ENCODE measurements at places on chromosomes 7 and 10.
A peak's percentile ranks its signal among the peaks of the same experiment; 100 is the strongest.

DNA sequence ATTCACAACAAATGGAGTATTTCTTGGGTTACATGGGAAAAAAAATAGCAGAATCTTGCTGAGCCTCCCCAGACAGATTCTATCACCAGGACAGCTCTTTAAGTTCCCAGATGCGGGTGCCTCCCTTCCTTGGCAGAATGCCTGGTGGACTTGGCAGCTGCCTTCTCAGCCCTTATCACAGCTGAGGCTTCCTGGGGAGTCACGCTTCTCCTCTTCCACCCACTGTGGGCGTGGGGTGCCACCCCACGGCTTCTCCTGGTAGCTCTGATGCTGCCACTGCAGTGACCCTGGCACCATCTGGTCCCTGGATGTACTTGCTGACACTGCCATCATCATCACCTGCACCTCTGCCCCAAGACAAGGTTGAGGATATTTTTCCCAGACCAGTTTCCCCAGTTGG lies 16.2 kb upstream of the NME8 start:
- DNase-seq = no peak

DNA sequence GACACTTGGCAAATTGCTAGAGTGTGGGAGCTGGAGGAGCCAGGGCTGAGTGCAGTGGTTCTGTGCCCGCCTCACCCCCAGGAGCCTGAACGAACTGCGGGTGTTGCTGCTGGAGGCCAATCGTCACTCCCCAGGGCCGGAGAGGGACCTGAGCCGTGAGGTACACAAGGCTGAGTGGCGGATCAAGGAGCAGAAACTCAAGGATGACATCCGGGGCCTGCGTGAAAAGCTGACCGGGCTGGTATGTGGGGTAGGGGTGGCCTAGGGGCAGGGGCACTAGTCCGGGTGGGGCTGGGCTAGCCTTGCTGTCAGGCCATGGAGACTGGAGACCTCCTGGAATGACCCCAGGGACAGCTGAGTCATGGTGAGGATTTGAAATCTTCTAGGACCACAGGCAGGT lies 56.7 kb upstream of the GTF2IRD1 start:
- no peak for DNase-seq

DNA sequence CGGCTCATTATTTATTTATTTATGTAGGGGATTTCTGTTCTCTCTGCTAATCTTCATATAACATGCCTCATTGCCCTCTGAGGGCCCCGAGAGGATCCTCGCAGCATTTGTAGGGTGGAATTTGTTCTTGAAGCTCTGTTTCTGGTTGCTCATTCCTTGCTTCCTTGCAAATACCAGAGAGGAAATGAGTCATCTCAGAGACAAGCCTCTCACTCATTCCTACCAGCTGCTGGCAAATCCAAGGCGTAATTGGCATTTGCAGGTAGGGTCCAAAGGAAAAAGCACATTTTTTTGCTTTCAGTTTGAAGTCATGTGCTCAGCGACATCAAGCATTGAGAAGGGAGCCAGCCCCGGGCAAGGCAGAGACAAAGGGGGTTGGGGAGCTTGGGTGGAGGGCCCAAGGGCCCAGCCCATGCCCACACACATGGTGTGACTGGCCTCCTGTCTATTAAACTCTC lies 501.6 kb downstream of the GALNT17 start:
- DNase-seq = no peak

- DNase-seq = no peak
Measured at GRCh38 chr10:110163192-110163773, 44.1 kb upstream of the MXI1 start.

GRCh38 chr7:25062380-25062779 lies 62.7 kb downstream of the CYCS start:
- DNase-seq = no peak

- DNase-seq = peak; percentile 40
Measured at GRCh38 chr7:112866424-112866823, 76.2 kb upstream of the TMEM168 start.

DNA sequence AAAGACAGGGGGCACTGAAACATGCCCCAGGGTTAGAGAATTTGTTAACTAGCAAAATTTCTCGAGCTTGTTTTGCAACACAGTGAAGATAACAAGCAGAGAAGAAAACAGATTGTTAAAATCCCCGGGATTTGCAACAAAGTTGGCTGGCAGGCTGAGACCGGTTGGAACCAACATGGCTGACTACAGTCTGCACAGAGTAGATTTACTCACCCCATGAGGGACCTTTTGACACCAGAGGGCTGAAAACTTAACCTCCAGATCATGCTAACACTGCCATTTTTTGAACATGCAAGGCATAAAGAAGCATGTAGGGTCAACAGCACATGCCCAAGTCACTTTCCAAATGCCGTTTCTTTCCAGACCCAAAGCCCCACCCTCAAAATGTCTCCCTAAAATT lies 95.2 kb upstream of the TMEM26 start:
- DNase-seq = no peak

GRCh38 chr7:81284576-81284975 lies 365.7 kb upstream of the SEMA3C start:
- DNase-seq = no peak
